ENCODE measurements at places on chromosomes 3 and 15. TPM values are rescaled to one million over a fixed set of nuclear protein-coding genes. Genes with fewer than 3 reads are reported as not detected.

The SLC12A1 gene
- total RNA-seq = not detected

The WDR93 gene
- not detected for total RNA-seq

The CCDC54 gene
- not detected for total RNA-seq

The C3orf33 gene
- 9.9 TPM for total RNA-seq

The SLC28A2 gene
- total RNA-seq = 0.10 TPM

The XCR1 gene
- total RNA-seq = not detected

The ZNF662 gene
- 12.2 TPM for total RNA-seq

The PFN2 gene
- 239 TPM for total RNA-seq

The KBTBD13 gene
- total RNA-seq = 2.6 TPM

The CACNA2D3 gene
- total RNA-seq = 2.5 TPM

The RAB6B gene
- total RNA-seq = 5.8 TPM

The PXK gene
- 27.8 TPM for total RNA-seq

The ADAMTS17 gene
- total RNA-seq = 12.4 TPM

The BCHE gene
- 44.0 TPM for total RNA-seq

The MON1A gene
- 4.4 TPM for total RNA-seq

The NAA80 gene
- 5.6 TPM for total RNA-seq

The SST gene
- total RNA-seq = not detected

The SNTN gene
- not detected for total RNA-seq

The CPN2 gene
- total RNA-seq = not detected

The WDR73 gene
- total RNA-seq = 24.0 TPM

The SIDT1 gene
- 3.1 TPM for total RNA-seq

The HESX1 gene
- 1.5 TPM for total RNA-seq

The REC114 gene
- total RNA-seq = not detected

The ALDH1A3 gene
- 59.0 TPM for total RNA-seq

The POLQ gene
- total RNA-seq = 3.7 TPM

The NR2E3 gene
- total RNA-seq = 2.2 TPM

The ZNF35 gene
- 13.6 TPM for total RNA-seq

The LARP6 gene
- 8.9 TPM for total RNA-seq

The SH2D7 gene
- total RNA-seq = not detected

The HYPK gene
- total RNA-seq = 2.6 TPM

The DUOXA1 gene
- total RNA-seq = 22.2 TPM

The FBXO40 gene
- 12.7 TPM for total RNA-seq
